Femur (tissue), 1 donor: ENCODE measurements at places on chromosomes 1 and 21.
A peak's percentile ranks its signal among the peaks of the same experiment; 100 is the strongest.

- peak; percentile 66 for DNase-seq
Measured at GRCh38 chr1:192787914-192788585, 20.8 kb upstream of the RGS2 start.

DNA sequence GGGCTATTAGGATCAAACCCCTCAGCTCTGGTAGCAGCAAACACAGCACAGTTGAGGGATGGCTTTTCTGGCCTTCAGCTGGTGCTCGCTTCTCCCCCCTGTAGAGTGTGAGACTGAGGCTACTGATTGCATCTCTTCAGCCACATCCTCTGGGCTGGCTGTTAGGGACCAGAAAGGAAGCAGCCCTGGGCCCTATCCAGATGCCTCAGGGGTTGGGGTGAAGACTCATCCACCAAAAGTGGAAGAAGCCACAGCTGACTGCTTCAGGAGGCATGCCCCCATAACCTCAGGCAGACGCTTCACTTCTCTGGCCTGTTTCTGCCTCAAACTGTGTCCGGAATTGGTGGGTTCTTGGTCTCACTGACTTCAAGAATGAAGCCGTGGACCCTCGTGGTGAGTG is 6.2 kb upstream of the TMEM200B start:
- no peak for DNase-seq

DNA sequence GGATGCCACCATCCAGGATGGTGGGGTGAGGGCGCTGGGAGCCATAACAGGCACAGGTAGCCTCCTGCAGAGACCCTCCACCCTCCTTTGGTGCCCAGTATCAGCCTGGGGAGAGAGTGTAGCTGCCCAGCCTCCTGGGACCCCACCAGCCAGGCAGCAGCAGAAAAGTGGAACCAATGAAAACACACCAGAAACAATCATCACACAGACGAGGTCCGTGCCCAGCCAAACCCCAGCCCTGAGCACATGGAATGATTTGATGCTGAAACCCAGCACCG is 285.1 kb downstream of the PTPRU start:
- peak; percentile 13 for DNase-seq

DNA sequence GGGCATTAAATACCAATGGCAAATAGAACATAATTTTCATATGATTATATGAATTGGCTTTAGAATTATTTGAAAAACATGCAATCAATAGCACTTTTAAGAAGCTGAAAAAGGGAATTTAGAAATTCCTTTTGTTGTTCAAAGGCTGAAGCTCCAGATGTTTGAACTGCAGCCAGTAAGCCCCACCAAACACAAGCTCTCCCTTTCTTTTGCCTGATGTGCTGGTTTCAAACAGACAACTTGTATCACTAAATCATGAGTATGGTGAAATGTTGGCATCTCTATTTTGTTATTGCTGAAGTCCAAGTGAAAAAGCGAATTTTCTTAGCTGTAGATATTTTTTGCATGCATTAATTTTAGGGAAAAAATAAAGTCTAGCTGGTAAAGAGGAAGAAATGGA is 27.5 kb upstream of the NCAM2 start:
- DNase-seq = no peak

GRCh38 chr1:186689376-186689775 is 9.2 kb upstream of the PTGS2 start:
- DNase-seq = no peak

DNA sequence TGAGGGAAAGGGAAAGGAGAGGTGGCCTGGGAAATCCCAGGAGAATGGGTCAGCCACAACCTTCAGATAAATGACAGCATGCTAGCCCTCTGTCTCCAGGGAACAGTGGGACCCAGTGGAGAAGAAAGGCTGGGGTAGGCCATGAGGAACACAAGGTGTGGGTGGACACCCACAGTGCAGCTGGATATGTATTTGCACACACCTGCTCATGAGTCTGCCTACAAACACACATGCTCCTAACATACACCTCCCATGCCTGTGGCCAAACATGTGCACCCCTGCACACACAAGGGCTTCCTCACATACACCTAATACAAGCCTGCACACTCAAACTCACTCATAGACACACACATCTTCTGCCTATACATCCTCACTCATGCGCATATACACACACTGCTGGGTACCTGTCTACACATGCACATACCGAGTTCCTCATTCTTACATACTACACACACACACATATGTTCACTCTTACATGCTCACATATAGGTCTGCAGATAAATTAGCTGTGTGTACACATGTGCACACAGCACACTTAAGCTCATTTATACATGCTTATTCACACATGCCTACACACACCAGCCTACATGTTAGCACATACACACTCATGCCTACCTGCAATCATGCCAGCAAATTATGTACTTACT is 3.6 kb downstream of the C1orf216 start:
- DNase-seq = no peak

GRCh38 chr1:110057963-110058518 is 12.4 kb downstream of the ALX3 start:
- DNase-seq = no peak

DNA sequence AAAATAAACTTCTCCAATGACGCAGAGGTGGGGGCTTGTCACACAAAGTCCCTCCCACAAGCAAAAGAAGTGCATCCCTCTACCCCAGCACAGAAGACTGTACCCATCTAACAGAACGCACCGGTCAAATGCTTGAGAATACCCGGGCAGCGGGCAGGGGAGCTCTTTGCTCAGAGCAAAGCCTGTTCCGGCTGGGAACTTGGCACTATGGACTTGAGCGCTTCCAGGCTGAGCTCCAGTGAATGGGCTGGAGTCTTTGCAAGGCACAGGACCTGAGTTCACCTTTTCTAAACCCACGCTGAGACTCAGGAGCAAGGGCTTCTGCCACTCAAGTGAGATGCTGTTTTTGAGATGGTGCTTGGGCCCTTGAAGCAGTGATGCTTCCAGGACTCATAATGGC is 20.3 kb downstream of the RHBG start:
- no peak for DNase-seq

DNA sequence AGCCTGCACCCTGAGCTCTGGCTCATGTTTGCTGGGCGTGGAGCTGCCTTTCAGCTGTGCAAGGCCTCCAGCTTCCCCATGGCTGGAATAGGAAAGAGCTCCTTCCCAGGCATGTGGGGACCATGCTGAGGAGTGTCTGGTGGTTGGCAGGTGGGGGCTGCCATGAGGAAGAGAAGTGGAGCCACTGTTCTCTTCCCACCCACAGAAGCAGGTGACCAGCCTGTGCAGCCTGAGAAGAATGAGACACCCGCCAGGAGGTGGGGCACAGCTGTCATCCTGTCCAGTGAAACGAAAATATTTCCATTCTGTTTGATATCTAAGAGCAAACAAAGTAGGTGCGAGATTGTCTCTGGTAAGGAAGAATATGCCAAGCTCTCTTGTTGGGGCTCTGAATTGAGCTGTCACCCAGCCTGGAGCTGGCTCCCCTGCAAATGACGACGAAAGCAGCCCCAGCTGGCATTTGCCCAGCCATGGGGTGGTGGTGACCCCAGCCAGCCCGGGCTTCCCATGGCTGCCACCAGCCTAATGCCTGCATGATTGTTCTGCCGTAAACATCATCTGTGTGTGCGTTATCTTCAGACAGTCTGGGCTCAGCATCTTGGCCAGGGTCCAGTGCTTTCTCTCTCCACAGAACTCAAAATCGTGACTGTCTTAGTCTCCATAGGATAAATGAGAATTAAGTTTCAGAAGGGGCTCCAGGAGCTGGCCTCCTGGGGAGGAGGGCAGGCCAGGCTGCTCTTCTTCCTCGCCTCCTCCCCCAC is 429.8 kb upstream of the VAMP3 start:
- no peak for DNase-seq

GRCh38 chr1:22449636-22450035 is 2.0 kb upstream of the ZBTB40 start:
- no peak for DNase-seq

- DNase-seq = no peak
Measured at GRCh38 chr1:27285274-27285660, 36.7 kb upstream of the TMEM222 start.

GRCh38 chr21:38240129-38240528 is 16.7 kb upstream of the KCNJ15 start:
- DNase-seq = no peak

DNA sequence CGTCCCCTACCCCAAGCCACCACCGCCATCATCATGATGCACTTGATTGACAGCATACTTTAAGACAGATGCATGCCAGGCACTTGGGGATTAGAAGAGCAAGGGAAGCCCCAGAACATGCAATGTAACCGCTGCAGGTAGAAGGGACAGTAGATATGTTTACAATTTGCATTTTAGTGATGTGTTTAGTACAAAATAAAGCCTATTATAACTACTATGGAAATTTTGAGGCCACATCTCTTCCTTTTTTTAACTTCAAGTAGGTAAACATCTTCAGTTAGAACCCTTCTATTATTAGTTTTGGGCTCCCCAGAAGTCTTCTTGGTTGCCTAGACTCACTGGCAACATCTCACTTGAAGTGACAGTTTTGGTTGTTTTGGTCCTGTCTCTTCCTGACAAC is 25.3 kb downstream of the CR1L start:
- DNase-seq = no peak

- DNase-seq = no peak
Measured at GRCh38 chr1:82048596-82048995, 247.9 kb downstream of the ADGRL2 start.

GRCh38 chr1:3774946-3775489 is 2.5 kb downstream of the SMIM1 start:
- no peak for DNase-seq

DNA sequence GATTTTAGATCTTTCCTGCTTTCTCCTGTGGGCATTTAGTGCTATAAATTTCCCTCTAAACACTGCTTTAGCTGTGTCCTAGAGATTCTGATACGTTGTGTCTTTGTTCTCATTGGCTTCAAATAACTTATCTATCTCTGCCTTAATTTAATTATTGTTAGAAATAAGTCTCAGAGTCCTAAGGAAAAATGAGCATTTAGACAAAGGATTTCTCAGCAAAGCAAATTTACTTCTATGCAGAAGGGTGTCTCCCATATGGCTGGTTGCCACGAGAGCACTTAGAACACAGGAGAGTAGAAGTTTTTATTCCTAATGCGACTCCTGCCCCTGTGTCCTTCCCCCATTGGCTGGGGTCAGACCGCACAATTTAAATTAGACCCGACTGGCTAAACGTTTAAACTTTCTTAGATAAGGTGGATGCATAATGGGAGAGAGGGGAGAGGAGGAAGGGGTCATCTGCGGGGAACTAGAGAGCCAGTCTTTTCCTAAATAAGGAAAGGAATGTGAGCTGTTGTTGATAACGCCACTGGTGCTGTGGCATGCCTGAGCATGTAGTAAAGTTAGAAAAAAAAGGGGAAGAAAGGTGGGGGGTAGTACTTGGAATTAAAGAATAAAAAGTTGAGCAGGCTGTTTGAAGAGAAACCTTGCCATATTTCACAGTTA is 170.2 kb downstream of the DYRK1A start:
- DNase-seq = no peak

- DNase-seq = no peak
Measured at GRCh38 chr1:83746234-83746633, 252.7 kb downstream of the TTLL7 start.

GRCh38 chr1:17572264-17572985 is 32.9 kb downstream of the ARHGEF10L start:
- no peak for DNase-seq

GRCh38 chr1:77781683-77782082 is 2.2 kb downstream of the MIGA1 start:
- DNase-seq = no peak

DNA sequence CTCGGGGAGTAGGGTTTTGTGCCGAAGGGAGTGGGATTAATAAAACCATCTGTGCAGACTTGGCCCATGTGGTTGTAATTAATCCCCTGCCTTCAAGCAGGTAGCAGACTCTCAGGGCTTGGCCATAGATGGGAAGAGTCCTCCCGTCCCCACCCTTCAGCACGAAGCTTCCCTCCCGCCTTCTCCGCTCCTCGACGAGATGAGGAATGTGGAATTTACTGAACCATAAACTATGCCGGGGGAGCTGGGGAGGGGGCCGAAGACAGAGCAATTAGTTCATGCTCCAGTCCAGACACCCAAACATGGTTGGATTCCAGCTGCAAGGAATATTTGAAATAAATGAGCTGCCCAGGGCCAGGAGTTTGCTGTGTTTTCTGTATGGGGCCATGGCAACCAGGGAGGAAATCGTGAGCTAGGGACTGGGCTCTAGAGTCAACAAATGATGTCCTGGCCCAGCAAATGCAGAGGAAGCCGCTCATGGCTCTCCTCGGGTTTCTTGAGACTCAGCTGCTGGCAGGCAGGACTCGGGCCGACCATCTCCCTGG is 78.8 kb downstream of the SPSB1 start:
- peak; percentile 93 for DNase-seq

DNA sequence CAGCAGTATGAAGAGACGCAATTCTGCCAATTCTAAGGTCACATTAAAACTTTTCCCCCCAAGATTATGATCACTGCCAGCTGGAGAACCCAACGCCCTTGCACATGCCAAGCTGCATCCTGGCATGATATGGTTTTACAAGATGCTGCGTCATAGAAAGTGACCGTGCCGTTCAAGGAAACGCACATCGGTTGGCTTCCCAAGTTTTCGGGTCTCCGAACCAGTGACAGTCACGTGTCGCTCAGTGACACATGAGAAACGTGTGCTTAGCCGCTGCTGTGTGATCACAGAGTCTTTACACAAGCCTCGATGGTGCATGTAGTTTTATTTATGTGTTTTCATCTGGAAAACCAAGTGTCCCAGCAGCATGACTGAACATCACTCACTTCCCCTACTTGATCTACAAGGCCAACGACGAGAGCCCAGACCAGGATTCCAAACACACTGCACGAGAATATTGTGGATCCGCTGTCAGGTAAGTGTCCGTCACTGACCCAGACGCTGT is 7.4 kb downstream of the SMIM1 start:
- DNase-seq = no peak

DNA sequence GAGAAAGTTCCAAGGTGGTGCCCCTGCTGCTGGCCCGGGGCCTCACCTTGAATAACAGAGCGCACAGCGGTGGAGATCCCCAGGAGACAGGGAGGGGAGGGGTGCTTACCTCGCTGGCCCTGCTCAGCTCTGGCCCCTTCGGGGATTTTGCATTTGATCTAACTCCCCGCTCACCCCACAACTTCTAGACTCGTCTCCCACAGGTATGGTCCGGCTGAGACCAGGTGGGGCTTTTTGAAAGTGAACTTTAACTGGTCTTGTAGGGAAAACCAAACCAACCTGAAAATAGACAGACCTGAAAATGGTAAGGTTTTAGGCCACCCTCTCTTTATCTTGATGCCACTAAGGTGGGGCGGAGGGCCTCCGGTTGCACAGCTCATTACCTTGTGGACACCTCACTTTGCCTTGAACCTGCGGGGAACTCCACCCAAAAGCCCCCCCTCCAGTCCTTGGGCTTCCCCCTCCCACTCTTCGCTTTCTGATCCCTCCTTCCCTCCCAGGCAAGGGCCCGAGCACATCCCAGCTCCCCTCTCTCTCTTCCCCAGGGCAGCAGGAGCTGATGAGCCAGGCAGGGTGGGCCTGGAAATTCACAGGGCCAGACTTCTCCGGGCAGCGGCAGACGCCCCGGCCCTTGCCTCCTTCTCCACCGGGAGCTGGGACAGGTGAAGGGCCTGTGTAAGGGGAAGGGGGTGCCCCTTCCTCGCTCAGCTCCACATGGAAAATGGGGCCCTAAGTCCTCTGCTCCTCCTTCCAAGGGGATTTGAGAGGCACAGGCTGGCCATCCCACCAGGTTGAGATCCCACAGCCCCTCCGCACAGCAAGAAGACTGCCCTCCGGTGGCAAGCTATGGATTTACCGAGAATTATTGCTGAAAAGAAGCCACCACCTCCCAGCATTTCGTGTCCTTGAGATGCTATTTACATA is 16.1 kb downstream of the TNFRSF8 start:
- DNase-seq = no peak
